ENCODE measurements at places on chromosomes 12 and 14.

- peak; percentile 12 for DNase-seq
Observed at GRCh38 chr12:20520532-20520931, 152.2 kb downstream of the PDE3A start.

DNA sequence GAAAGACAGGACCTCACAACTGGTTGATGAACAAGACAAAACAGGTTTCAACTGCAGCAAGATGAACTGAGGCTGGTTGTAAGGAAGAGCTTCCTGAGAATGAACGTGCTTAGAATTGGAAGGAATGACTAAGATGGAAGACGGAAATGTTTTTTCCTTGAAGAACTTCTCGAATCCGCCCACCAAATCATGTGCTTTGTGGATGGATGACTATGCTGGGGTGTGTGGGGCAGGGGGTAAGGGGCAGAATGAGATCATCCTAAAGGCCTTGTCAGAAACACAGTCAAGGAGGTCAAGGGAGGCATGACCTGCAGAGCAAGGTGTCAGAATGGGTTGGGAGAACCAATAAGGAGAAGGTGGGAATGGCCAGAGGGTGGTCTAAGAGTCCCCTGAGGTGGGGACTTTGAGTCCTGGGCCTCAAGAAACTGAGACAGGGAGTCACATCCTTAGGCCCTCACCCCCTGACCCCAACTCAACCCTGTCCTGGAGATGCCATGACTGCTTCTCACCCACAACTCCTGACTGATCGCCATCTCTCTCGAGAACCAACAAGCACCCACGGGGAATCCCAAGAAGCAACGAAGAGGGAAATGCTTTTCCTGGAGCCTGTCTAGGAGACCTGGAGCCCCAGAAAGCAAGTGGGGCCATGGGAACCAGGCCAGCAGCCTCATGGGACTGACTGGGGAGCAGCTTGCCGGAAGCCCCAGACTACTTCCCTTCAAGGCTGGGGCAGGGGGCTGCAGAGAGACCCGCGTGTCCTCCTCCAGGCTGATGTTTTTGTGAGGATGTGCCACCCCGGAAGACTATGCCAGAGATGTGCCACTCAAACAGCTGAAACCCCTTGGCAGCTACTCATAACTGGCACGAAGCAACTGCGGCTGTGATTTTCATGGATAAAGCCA, 84.0 kb downstream of the ACTN1 start:
- DNase-seq: no peak

GRCh38 chr14:99589651-99590530, 14.1 kb downstream of the CCDC85C start:
- DNase-seq: no peak

DNA sequence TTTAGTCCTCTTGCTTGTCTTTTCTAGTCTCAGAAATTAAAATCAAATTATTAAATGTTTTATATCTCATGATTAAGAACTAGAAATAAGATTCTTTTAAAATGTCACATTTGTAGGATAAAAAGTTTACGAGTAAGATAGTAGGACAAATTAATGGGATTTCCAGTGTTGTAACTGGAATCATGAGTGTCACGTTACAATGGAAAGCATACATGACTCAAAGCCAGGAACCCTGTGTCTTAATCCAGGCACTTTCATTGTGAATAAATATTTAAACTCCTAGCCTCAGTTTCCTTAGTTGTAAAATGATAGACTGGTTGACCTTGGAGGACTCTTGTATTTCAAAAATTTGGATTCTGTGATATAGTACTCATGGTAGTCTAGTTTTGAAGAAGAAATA, 84.9 kb downstream of the MIA2 start:
- DNase-seq: no peak

- DNase-seq: peak; percentile 5
Observed at GRCh38 chr14:22391908-22392565, 197.0 kb downstream of the DAD1 start.

- no peak for DNase-seq
Observed at GRCh38 chr14:59490756-59491155, 6.4 kb downstream of the JKAMP start.

DNA sequence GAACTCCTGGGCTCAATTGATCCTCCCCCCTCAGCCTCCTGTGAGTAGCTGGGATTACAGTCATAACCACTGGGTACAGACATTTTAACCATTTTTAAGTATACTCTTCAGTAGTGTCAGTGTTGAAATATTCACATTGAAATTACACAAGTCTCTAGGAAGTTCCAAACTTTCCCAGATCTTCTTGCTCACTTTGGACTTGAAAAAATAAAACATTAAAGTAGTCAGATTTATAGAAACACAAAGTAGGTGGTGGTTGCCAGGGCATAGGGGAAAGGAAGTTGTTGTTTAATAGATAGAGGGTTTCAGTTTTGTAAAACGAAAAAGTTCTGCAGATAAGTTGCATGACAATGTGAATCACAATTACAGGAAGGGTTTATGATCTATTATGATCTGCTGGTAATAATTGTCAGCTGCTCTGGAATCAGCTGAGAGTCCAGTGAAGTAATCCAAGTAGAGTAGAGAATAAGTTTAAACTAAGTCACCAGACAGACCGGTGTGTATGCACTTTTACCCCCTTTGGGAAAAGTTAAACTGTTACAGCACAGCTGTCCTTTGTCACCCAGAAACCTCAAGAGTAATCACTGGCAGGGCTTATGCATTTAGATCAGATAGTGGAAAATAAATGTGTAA, 27.4 kb downstream of the PCNX1 start:
- DNase-seq: no peak

- no peak for DNase-seq
Observed at GRCh38 chr14:22884076-22884737, 1.2 kb downstream of the REM2 start.

DNA sequence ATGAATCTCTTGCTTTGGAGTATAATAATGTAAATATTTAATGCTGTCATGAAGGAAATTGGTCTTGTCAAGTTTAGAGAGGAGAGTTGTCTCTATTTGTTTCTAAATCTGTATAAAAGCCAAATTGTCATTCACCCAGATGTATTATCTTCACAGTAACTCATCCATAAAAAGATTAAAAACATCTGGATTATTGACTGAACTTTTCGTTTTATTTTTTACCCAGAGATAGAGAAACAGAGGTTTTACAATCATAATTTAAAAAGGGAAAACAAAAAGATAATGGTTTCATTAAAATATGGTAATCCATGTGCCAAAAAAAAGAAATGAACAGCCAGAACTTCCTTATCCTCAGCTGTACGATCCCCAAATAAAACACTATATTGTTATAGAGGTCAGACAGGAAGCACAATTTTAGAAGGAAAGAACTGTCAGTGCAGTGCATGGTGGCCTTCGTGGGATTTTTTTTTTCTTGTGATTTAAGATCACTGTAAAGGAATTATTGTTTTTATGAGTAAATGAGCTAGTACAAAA, 125.9 kb downstream of the ACSS3 start:
- DNase-seq: no peak

- DNase-seq: no peak
Observed at GRCh38 chr12:26340649-26341048, 145.3 kb downstream of the SSPN start.

DNA sequence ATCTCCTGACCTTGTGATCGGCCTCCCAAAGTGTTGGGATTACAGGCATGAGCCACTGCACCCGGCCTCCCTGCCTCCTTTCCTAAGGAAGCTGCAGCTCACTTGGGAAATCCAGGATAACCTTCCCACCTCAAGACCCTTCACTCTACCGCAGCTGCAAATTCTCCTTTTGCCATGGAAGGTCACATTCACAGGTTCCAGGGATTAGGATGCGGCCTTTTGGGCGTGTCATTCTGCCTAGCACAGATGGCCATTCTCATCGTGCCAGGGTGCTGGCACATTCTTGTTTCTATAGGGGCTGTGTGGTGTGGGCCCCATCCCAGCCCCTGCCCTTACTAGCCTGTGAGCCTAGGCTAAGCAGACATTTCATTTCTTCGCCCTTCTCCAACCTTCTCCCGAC, 219.9 kb downstream of the CHST11 start:
- DNase-seq: peak; percentile 16

GRCh38 chr12:132711080-132711843, 620 bp downstream of the PGAM5 start:
- no peak for DNase-seq

GRCh38 chr12:106633451-106633823, 50.6 kb downstream of the RFX4 start:
- DNase-seq: no peak

GRCh38 chr12:75715323-75715644, 203.9 kb upstream of the KRR1 start:
- DNase-seq: no peak

GRCh38 chr12:99772274-99772673, 124.7 kb downstream of the GARIN6 start:
- no peak for DNase-seq

DNA sequence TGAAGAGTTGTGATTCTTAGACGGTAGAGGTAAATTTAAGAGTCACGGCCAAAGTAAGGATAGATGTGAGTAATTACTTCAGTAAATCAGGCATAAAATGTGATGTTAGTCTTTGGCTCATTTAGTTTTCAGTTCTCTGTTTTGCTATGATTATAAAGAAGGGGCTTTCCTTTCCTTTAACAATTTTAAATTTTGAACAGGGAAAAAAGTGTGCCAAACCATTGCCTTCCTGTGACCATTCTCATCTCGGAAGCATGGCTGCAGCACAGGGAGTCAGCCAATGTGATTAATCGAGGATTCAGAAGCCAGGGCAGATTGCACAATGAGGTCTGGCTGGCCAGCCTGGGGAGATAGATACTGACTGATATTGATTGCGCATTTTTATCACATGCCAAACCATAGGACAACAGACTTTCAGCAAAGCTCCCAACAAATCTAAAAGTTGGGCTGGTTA, 480.2 kb upstream of the PRICKLE1 start:
- DNase-seq: no peak

- DNase-seq: peak; percentile 21
Observed at GRCh38 chr12:106282457-106283097, 20.0 kb upstream of the TCP11L2 start.

DNA sequence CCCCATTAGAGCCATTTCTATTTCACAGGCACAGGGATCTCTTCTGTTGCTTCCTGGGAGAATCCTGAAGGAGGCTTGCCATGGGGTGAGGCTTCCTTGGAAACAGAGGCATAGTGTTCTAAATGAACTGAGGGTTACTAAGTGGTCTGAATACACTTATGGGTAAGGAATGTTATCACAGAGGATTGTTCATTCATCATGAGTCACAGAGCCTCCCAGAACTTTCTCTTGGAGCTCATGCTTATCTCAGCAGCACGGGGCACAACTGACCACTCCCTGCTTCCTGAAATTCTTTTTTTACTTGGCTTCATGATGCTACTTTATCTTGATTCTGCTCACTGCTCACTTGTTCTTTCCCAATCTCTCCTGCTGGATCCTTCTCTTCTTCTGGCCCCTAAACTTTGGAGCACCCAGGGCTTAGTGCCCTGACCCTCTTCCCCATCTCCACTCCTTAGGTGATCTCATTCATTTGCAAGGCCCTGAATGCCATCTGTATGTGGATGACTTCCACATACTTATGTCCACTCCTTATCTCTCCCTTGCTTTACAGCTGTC, 57.9 kb downstream of the ANO6 start:
- DNase-seq: no peak

DNA sequence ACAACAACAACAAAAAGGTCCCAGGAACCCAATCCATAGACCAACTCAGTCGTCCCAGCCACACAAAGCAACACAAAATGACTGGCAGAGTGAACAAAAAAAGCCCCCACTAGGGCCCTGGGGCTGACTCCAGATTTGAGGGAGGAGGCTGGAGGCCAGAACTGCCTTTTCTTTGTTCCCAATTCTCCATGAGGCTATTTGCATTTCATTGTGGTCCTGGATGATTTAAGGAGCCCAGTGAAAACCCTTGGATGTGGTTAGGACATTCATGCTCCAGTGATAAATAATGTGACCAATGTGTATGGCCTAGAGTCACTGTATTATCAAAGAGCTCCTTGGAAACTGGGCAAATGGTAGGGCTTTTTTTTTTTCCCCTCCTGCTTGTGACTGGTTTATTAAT, 192.9 kb downstream of the NUAK1 start:
- no peak for DNase-seq

DNA sequence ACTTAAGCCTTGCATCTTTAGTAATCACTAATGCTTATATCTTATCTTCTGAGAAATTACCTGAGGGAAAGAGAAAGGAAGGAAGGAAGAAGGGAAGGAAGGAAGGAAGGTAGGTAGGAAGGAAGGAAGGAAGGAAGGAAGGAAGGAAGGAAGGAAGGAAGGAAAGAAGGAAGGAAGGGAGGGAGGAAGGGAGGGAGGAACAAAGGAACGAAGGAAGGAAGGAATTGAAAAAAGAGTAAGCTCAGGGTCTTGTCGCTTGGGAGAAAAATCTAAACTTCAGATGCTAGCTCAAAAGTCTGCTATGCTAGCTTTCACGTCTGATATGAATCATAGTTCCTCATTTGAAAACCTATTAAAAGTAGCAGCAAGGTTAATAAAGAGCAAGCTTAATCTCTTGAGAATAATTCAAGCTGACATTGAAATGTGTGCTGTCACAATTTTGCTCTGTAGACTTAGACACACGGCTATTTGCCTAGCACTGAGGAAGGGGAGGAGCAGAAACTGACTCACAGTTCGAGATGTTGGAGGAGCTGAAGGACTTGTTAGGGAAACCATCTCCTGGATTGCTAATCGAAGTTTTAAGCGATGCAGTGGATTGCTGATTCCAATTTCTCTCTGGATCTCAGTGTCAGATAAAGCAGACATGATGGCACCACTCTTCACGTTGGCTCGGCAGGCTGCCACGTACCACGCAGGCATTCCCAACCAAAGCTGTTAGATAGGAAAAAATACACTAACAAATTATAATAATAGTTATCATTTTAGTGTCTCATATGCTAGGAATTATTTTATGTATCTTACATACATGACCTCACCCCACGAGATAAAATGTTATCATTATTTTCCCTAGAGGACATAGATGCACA, 216.7 kb downstream of the ACSS3 start:
- no peak for DNase-seq

- DNase-seq: no peak
Observed at GRCh38 chr12:108821407-108822397, 35.7 kb downstream of the SSH1 start.

DNA sequence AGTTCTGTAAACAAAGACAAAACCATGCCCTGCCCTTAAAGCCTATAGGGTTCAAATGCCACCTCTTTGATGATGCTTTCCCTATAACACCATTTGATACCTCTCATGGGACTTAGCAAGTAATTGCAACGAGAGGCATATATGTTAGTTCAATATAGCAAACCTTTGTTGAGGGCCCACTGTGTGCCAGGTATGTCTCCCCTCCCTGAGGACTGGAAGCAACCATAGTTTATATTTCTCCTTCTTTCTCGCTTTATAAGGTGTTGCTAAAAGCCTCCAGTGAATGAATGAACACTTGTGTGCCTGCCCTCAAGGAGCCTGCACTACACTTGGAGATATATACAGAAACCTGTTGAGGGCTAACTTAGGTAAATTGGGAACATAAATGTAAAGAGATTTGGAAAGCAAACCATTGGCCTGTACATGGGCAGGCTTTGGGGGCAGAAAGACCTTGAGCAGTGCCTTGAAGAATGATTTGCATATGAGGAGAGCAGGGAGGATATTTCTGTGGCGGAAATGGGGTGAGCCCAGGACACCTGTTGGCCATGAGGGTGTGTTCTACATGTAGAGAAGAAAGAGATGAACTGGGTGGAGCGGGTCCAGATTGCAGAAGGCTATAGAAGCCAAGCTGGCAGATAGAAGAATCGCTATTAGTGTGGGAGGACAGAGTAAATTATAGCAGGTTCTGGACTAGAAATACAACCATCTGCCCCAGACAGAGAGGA, 1.8 kb upstream of the CKAP4 start:
- peak; percentile 4 for DNase-seq
